Endothelial cell (in vitro differentiated cells): ENCODE measurements at places on chromosomes 6 and 20.

DNA sequence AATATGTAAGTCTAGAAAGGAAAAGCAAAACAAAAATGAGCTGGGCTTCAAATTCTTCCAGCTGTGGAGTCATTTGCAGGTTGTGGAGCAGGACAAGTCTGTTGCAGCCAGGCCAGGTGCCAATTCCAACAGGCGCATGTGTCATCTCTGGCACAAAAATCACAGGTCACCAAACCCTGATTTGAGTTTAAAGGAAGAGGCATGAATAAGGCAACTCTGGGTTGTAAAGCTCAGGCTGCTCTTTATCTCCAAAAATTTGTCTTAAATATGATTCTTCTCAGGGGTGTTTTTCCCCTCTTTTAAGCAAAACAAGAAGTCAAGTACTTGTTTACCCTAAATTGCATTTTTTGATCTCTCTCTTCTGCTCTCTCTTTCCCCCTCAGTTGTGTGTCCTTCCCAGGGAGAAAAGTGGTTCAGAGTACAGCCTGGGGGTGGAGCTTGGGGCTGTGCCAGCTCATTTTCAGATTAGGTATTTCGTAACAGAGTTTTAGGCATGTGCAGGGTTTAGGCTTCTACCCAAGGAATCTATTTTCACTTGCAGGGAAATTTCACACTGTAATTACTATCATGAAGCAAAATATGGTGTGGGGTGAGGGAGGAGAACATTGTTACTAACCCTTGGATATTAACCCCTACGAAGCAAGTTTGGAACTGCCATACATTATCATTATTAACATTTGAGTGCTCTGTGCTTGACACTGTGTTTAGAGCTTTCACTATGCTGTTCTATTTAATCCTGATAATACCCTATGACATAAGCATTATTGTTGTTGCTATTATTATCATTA is 8.3 kb upstream of the NCOA3 start:
- no peak for DNase-seq

DNA sequence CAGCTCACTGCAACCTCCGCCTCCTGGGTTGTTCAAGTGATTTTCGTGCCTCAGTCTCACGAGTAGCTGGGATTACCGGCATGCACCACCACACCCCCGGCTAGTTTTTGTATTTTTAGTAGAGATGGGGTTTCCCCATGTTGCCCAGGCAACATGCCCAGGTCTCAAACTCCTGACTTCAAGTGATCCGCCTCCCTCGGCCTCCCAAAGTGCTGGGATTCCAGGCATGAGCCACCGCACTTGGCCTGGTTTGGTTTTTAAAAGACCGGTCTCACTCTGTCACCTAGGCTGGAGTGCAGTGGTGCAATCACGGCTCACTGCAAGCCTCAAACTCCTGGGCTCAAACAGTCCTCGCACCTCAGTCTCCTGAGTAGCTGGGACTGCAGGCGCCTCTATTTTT is 40.1 kb downstream of the VSTM2L start:
- DNase-seq, result no peak

GRCh38 chr6:133173276-133173675 is 67.9 kb upstream of the EYA4 start:
- DNase-seq, result no peak

GRCh38 chr6:116444092-116444491 is 17.1 kb upstream of the CALHM6 start:
- no peak for DNase-seq

DNA sequence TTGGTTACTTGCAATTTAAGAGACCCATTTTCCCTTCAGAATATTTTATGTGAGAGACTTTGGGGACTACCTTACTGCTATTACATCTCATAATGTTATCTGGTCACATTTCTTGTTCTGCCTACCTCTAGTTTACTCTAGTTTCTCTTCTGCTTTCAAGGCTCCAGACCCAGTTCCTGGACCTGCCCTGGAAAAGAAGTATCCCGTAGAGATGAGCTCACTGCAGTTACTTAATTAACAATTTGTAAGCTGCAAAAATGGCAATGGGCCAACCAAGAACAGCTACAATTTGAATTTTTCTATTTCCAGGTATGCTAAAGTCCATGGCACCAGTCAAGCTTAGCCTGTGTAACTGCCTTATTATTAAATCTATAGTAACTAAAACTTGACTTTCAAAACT is 25.0 kb downstream of the TAB2 start:
- no peak for DNase-seq

- no peak for DNase-seq
Observed at GRCh38 chr6:75381877-75382633, 97.5 kb upstream of the TMEM30A start.

DNA sequence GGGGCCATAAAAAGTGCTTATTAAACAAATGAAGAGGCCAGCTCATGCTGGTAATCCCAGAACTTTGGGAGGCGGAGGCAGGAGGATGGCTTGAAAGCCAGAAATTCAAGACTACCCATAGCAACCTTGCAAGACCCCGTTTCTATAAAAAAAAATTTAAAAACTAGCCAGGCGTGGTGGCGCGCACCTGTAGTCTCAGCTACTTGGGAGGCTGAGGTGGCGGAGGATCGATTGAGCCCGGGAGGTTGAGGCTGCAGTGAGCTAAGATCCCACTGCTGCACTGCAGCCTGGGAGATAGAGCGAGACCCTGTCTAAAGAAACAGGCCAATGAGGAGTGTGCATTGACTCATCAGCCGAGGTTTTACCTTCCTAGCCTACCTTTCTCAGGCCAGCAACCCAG is 15.2 kb downstream of the NPEPL1 start:
- no peak for DNase-seq

GRCh38 chr20:50629670-50630045 is 61.7 kb downstream of the RIPOR3 start:
- no peak for DNase-seq

DNA sequence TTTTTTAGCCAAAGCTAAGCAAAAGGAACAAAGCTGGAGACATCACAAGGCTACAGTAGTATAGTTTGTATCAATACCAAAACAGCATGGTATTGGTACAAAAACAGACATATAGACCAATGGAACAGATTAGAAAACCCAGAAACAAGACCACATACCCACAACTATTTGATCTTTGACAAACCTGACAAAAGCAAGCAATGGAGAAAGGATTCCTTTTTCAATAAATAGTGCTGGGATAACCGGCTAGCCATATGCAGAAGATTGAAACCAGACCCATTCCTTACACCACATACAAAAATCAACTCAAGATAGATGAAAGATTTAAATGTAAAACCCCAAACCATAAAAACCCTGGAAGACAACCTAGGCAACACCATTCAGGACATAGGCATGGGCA is 5.0 kb downstream of the RFPL4B start:
- no peak for DNase-seq

- DNase-seq, result peak; percentile 1
Observed at GRCh38 chr20:57653910-57654309, 33.7 kb upstream of the ZBP1 start.

- DNase-seq, result no peak
Observed at GRCh38 chr20:62692176-62692575, 16.5 kb upstream of the NTSR1 start.

DNA sequence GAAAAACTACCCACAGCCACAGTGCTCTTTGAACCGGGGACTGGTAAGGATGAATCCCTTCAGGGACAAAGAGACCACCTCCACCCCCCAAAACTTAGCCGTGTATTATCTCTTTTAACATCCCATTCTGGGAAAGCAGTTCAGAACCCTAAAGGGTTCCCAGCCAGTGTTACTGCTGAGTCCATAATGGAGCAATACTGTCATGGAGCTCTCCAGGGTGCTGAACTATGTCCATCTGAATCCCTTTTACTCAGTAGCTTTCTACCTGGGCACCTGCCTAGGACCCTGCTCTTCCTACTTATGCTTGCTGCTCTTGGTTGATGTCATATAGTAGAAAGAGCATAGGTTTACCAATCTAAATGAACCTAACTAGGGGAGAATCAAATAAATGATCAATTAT is 22.3 kb upstream of the SAYSD1 start:
- peak; percentile 65 for DNase-seq

DNA sequence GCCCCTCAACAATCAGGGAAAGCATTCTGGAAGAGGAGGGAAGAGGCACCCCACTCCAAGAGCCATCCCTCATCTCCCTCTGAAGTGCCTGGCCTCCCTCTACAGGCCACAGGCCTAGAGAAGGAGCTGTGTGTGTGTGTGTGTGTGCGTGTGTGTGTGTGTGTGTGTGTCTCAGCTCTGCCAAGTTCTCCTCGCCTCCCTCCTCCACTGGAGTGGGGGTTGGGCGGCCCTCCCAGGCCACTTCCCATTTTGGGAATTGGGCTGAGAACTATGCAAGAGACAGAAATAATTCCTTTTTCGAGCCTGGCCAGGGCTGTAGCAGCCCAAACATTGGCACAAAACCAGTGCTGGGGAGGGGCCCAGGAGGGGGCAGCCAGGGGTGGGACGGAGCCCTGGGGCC is 35.7 kb downstream of the KCNB1 start:
- peak; percentile 39 for DNase-seq

GRCh38 chr6:112434896-112435435 is 87.8 kb downstream of the RFPL4B start:
- no peak for DNase-seq

- DNase-seq, result no peak
Observed at GRCh38 chr6:140434761-140435160, 1060.3 kb upstream of the CITED2 start.

DNA sequence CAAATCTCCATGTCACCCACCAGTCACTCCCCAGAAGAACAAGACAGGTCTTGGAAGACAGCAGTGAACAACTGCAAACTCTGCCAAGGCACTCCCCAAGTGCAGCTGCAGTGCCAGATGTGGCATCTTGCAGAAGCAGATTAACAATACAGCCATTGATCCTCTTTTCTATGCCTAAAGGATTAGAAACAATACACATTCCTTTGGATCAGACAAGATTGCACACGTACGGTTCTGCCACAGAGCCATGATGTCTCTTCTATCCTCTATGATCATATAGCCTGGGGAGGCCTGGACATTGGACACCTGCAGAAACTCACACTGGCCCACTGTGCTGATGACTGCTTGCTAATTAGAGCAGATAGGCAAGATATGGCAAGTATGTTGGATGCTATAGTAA is 155.9 kb downstream of the MYLK4 start:
- DNase-seq, result no peak

GRCh38 chr20:58808271-58809046 is 42.2 kb downstream of the GNAS-AS1 start:
- DNase-seq, result no peak

- DNase-seq, result no peak
Observed at GRCh38 chr20:10551732-10552724, 116.9 kb downstream of the SLX4IP start.

DNA sequence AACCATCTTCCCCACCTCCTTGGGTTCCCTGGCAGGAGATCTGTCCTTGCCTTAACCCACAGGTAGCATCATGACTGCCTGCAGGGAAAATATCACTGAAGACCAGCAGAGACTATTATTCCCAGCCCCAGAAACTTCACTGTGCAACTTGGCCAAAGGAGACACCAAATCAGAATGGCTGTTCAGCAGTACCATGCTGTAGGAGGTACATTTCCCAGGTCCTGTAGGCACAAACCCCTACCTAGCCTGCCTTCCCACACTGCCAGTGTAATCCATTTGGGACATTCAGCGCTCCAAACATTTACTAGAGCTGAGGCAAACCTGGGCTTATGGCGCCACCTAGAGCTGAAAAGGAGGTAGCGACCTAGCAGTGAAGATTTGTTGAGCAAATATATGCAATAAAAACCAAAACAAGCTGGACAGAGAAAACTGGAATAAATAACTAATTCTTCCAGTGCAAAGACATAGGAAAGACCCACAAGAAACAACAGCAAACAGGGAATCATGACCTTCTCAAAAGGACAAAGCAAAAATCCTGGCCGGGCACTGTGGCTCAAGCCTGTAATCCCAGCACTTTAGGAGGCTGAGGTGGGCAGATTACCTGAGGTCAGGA is 60.3 kb downstream of the VTA1 start:
- DNase-seq, result peak; percentile 52

- no peak for DNase-seq
Observed at GRCh38 chr20:36967636-36968035, 16.1 kb upstream of the SAMHD1 start.

- no peak for DNase-seq
Observed at GRCh38 chr6:37759221-37760144, 60.0 kb upstream of the ZFAND3 start.

DNA sequence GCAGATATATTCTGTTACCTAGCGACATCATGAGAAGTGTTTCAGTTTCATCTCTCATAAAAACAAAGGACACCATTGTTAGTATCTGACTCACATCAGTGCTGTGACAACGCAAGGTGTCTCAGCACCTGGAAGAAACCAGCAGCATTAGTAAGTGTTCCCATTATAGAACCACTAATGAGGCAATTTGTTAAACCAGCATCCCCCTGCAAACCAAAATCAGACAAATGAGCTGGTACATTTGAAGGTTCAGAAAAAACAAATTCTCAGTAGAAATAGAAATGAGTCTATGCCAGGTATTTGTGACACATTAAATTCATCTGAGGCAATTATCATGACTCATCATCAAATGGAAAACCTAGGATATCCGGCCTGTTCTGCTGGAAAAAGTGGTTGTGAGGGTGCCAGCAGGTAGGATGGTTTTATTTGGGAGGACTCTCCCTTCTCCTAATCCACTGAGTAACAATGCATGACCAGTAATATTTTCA is 151.7 kb downstream of the TMEM200A start:
- DNase-seq, result no peak

DNA sequence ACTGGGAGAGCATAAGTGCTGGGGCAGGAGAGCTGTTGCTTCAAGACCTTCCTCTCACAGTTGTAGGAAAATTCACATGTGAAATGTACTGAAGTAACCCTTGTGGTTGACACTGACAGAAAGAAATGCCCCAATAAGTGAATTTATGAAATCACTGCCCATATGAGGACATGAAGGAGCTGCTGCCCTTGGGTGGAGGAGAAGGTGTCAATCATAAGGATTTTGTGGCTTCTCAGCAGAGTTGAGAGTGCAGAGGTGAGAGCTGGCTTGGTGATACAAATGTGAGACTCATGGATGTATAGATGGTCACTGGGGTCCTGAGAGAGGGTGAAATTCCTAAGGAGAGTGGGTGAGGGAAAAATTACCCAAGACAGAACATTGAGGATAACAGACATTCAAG is 33.9 kb upstream of the CMTR1 start:
- DNase-seq, result no peak

DNA sequence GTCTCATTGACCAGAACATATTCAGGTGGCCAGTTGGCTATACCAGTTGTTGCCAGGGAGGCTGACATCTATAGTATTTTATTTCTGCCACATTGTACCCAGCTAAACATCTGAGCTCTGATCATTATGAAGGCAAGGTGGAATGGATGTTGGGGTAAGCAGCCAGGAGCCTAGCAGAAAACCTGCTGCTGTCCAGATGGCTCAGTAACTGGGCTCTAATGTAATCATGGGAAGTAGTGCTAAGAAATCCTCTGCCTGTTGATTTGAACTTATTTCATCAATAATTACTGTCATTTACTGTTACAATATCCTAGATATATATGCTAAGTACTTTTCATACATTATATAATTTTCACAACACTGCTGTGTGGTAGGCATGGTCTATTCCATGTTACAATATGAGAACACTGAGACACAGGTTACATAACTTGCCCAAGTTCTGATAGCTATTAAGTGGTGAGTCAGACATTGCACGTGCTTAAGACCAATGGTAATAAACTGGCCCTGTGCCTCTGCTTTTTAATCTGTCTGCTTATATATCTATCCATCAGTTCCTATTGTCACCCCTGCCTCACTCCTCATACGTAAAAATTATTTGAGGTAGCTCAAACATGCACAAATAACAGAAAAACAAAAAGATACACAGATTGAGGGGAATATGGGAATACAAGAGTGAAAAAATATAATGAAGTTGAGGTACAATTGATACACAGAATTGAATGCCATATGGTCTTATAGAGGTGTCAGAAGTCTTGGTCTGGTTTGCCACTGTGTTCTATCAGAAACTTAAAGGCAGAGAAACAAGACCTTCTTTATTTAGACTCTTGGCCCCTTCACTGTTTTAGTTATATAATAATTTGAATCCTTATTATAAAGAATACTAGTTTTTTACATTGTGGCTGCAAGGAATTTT is 25.2 kb downstream of the TBPL1 start:
- DNase-seq, result no peak
